ENCODE measurements at places on chromosomes 7 and 10.

DNA sequence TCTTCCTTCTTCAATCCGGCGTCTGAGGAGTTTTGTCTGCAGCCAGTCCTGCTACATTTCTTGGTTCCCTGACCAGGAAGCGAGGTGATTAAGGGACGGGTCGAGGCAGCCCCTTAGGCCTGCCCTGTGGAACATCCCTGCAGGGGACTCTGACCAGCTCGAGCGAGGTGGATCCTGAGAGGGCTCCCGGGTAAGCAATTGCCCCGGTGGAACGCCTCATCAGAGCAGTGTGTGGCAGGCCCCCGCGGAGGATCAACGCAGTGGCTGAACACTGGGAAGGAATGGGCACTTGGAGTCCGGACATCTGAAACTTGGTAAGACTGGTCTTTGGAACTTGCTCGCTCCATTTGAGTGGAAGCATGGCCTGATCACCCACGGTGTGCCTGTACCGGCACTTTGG lies 121.0 kb downstream of the CUL2 start:
- DNase-seq = no peak

- DNase-seq = no peak
Observed at GRCh38 chr10:119775529-119775928, 49.7 kb downstream of the INPP5F start.

GRCh38 chr7:12893292-12893691 lies 205.9 kb downstream of the ARL4A start:
- DNase-seq = no peak

DNA sequence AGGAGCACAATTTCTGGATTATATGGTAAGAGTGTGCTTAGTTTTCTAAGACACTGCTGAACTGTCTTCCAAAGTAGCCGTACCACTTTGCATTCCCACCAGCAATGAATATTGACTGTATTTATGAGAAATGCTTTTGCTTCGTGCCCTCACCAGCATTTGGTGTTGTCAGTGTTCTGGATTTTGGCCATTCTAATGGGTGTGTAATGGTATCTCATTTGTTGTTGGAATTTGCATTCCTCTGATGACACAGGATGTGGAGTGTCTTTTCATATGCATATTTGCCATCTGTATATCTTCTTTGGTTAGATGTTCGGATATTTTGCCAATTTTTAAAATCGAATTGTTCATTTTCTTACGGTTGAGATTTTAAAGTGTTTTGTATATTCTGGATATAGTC lies 558.5 kb upstream of the FZD8 start:
- no peak for DNase-seq

DNA sequence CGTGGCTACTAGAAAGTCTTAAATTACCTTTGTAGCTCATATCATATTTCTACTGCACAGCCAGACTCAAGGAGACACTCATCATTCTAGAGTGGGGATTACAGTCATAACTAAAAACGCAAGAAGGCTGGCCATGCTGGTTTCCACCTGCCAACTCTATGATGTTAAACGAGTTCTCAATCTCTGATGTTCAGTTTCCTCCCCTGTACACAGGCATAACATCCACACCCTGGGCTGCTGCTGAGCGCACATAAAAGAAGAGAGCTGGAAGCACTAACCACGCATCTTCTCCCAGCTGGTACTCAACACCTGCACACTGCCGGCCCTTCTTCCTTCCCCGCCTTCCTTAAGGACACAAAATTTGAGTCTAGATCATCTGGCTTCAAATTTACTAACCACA lies 60.5 kb downstream of the SORBS1 start:
- no peak for DNase-seq

DNA sequence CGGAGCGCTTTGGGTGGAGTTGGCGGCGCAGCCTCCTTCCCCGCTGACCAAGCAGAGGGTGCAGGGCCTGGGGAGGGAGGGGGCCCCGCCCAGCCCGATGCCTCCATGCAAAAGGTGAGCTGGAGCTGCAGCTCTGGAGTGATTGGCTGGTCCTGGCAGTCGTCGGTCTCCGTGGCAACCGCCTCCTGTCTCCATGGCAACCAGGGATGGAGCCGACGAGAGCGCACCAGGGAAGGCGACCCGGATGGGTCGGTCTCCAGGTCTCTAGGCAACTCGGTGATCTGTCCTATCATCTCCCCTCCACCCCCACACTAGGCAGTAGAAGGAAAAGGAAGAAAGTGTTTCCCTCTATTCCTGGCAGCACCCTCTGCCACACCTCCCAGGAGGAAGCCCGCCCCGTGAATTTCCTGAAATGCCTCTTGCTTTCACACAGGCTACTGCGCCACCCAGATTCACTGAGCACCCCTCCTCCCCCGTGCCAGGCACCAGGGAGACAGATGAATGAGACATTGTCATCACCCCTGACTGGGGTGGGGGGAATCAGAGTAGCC lies 647 bp upstream of the NACAD start:
- peak; percentile 43 for DNase-seq

GRCh38 chr7:17009007-17009719 lies 127.4 kb upstream of the AGR3 start:
- DNase-seq = no peak

DNA sequence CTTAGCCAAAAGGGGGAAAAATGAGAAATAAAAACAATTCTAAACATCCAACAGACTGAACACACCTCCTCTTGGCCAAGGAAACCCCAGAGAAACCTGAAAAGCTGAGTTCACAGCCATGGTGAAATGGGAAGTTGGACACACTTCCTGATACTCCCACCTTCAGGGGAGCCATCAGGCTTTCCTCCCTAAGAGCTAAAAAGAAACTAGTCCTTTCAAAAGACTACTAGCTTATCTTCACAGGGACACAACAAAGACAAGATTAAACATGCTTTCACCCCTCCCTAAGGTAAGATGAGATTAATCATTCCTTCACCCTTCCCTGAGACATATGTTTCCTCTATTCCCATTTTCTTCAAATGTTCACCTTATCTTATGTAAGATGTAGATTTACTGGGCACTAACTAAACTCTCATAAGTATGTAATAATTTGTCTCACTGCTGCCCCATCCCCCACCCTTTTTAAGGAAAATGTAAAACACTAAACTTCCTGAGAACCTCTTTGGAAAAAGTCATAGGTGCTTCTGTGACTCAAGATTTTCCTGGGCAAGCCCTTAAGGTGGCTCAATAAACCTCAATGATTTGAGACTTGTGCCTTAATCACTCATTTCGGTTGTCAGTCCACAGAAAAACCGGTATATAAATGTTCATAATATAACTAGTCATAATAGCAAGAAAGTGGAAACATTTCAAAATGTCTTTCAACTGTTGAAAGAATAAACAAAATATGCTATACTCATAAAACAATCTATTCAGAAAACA lies 40.5 kb downstream of the HTR7 start:
- no peak for DNase-seq
